ENCODE measurements at places on chromosomes 12 and 14. TPM values are rescaled to one million over a fixed set of nuclear protein-coding genes. Genes with fewer than 3 reads are reported as not detected.

- no peak overlapping the region for H3K4me3 ChIP-seq
- peaks cover 2% of the 10 kb centered on the region for H3K36me3 ChIP-seq
- DNase-seq = no peak
- peaks cover 5% of the 10 kb centered on the region for H3K27me3 ChIP-seq
These were observed 39.2 kb upstream of the DYRK2 start for GRCh38 chr12:67609226-67609870.

GRCh38 chr12:119661882-119662281, 6.1 kb upstream of the PRKAB1 start:
- no peak overlapping the region for H3K4me3 ChIP-seq
- H3K27me3 ChIP-seq = peaks cover 15% of the 10 kb centered on the region
- H3K36me3 ChIP-seq = no peaks in the 10 kb centered on the region
- H3K4me1 ChIP-seq = peaks cover 11% of the 10 kb centered on the region

DNA sequence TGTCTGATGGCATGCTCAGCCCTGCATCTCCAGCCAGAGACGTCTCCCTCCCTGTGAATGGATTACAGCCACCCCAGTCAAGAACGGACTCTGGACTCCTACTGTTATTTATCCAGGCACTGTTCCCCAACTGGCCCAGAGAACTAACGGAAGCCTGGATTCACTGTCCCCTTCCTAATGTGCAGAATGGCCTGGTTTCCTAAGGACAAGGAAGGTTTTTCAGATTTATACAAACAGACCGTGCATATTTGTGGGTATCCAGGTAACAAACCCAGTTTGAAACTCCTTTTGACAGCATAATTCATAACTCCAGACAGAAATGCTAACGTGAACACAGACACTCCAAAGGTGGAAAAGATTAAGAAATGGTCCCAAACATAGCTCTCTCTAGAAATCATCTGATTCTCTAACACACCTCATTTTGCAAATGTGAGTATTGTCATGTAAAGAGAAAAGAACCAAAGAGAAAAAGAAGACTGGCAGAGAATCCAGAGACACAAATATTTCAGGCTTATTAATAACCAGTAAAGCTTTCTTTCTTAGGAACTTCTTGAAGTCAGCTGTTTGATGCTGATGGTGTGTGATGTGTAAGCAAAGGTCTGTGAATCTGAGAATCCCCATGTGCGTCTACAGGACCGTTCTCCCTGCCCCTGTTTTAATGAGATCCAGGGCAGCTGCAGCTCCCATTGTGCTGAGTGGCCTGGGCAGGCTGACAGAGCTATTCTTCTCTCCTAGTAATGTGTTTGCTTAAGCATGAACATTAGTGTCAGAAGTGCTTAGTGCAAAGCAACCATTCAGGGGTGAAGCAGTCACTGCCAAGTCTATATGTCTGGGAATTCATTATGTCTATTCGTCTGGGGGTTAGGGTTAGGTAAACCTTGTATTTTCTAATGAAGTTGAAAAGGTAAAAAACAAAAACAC, 86.8 kb upstream of the HIF1A start:
- peaks cover 4% of the 10 kb centered on the region for H3K27me3 ChIP-seq
- H3K4me1 ChIP-seq = peaks cover 13% of the 10 kb centered on the region
- H3K4me3 ChIP-seq = no peak overlapping the region
- no peak overlapping the region for H3K27ac ChIP-seq
- H3K36me3 ChIP-seq = peaks cover 2% of the 10 kb centered on the region

DNA sequence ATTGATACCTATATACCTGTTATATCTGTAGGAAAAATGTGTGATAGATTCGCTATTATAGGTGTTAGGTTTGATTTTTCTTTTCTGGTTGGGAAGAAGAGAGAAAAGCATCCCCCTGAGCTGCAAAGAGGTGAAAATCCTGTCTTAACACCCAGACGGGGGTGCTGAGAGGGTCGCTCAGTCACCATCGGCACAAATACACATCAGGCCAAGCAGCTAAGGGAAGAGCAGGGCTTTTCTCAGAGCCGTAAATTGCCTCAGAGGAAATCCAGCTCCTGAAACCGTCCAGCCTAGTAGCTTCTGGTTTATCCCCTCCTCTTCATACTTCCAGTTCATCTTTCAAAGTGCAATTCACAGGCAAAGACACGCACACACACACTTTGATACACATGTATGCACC, 111.1 kb upstream of the OVCH1 start:
- H3K27ac ChIP-seq = no peak overlapping the region
- H3K4me3 ChIP-seq = no peak overlapping the region
- H3K36me3 ChIP-seq = no peaks in the 10 kb centered on the region

DNA sequence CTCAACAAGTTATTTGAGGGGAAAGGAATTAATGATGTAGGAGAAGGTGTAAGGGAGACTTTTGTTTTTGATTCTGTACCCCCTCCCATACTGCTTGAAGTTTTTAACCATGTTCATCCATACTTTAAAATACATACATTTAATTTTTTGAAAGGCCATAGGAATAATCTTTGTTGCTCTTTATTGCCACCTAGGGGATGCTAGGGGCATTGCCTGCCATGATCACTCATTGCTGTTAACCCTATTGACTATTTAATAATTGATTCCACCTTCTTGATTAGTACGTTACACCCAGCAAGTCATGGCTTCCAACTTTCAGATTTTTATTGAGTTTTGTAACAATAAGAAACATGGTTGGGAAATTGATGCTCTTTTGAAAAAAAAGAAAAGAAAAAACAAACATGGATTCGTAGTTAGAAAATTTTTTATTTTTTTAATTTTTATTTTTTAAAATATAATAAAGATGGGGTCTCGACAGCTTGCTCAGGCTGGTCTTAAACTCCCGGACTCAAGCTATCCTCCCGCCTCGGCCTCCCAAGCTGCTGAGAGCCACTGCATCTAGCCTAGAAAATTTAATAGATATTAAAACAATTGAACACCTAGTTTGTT, 8.5 kb upstream of the PRKAB1 start:
- no peak for DNase-seq
- H3K36me3 ChIP-seq = no peaks in the 10 kb centered on the region
- peaks cover 15% of the 10 kb centered on the region for H3K27me3 ChIP-seq

DNA sequence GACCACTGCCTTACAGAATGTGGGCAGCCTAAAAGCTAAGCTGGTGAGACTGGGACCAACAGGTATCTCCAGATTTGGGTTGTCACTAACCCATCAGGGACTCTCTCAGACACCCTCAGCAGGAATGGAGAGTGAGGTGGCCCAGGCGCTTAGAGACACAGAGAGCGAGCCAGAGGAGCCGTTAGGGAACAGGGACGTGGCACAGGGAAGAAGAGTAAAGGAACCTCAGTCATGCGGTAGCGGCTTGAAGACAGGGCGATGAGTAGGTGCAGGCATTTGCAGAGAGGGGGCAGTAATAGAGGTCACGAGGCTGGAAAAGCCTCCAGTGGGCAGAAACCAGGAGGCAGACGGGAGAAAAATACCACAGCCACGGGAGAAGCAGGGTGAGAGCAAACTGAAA, 158.0 kb upstream of the CCND2 start:
- H3K27me3 ChIP-seq = peaks cover 17% of the 10 kb centered on the region
- peaks cover 3% of the 10 kb centered on the region for H3K36me3 ChIP-seq
- no peak for DNase-seq
- H3K4me1 ChIP-seq = peaks cover 37% of the 10 kb centered on the region
- H3K27ac ChIP-seq = peak overlapping the region; percentile 80

DNA sequence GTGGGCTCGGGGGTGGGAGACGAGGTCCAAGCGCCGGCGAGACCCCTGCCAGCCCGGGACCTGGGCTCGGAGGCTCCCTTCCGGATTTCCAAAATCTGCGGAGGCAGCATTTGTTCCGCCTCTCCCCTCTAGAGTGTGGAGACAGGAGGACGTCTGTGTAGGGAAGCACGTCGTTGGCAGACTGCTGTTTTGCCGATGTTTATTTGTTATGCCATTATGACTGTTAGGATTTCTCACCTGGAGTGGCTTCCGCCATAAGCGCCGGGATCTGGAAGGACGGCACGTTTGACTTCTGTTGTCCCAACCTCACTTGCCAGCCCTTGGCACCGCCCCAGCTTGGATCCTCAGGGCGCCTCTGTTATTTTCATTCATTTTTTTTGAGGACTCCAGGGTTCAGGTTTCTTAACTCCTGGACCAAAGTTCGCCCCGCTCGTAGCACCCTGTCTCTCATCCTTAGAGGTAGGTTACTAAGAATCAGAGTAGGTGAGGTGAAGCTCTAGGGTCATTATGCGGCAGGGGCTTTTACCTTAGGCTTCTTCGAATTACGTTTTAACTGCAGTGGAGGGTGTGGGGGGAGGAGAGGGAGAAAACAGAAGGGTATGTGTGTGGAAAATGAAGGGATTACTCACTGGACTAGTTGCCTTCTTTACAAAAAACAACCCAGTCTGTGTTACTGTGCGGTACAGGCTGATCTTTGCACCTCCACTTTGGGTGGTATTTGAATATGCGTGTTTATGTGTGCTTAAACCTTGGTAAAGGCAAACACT, 547 bp upstream of the PYGL start:
- H3K4me3 ChIP-seq = peak overlapping the region; percentile 91
- H3K36me3 ChIP-seq = peaks cover 8% of the 10 kb centered on the region
- no peak for DNase-seq
- H3K4me1 ChIP-seq = peaks cover 7% of the 10 kb centered on the region

DNA sequence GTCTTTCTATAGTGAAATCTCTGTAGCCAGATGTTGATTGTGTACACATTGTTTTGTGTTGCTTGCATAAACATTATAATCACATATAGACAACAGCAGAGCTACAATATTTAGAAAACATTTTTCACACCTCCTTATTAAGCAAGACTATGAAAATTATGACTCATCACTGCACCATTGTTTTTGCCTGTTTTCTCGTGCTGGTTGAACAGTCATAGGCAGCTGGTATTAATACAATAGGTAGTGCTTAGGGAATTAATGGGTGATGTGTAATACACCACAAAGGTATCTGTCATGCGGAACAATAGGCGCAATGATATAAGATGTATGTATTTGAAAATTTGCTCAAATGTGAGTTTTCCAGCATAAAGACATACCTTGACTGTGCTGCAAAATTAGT, 449.3 kb downstream of the FOXG1 start:
- no peaks in the 10 kb centered on the region for H3K4me1 ChIP-seq
- no peak overlapping the region for H3K4me3 ChIP-seq
- H3K27me3 ChIP-seq = no peaks in the 10 kb centered on the region
- no peak overlapping the region for H3K27ac ChIP-seq

- H3K36me3 ChIP-seq = no peaks in the 10 kb centered on the region
- no peak overlapping the region for H3K27ac ChIP-seq
- no peaks in the 10 kb centered on the region for H3K27me3 ChIP-seq
- no peaks in the 10 kb centered on the region for H3K4me1 ChIP-seq
These were observed 144.7 kb downstream of the ADGRD1 start for GRCh38 chr12:131098178-131098981.

GRCh38 chr12:86597431-86597830, 341.2 kb upstream of the MGAT4C start:
- DNase-seq = no peak
- H3K27me3 ChIP-seq = no peaks in the 10 kb centered on the region
- H3K27ac ChIP-seq = no peak overlapping the region
- no peaks in the 10 kb centered on the region for H3K36me3 ChIP-seq
- no peaks in the 10 kb centered on the region for H3K4me1 ChIP-seq
- no peak overlapping the region for H3K4me3 ChIP-seq

DNA sequence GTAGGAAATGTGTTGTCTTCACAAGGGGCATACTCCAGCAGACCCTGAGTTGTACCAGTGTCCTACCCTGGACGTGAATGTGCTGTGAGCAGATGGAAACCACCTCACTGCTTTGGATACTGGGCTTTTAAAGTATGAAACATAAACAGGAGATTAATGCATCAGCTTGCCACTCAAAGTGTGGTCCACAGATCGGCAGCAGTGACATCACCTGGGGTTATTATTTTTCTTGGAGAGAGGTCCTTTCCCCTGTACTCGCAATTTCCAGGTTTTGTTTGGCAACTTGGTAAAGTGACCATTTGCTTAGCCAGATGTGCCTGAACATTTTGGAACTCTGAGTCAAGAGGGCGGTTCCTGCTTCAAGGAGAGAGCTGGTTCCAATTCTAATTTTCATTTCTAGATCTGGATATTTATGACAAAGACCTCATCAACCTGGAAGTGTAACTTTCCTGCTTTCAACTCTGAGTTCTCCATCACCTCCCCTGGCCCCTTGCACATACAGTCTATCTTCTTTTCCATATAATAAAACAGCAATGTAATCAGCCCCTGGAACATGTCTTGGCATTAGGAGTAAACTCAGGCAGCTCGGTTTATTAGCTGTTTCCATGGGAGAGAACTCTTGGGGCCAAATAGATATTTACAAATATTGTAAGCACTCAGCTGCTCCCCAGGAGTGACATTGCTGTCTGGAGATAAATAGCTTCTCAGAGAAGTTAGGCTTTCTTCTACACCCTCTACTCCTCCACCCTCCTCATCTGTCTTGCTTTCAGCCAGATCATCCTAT, 237.0 kb upstream of the TBX3 start:
- H3K4me1 ChIP-seq = no peaks in the 10 kb centered on the region
- no peaks in the 10 kb centered on the region for H3K27me3 ChIP-seq
- no peak overlapping the region for H3K27ac ChIP-seq
- DNase-seq = no peak

- no peak for DNase-seq
- H3K4me1 ChIP-seq = peaks cover 7% of the 10 kb centered on the region
- H3K27ac ChIP-seq = no peak overlapping the region
These were observed 21.7 kb upstream of the VRTN start for GRCh38 chr14:74326369-74327152.

DNA sequence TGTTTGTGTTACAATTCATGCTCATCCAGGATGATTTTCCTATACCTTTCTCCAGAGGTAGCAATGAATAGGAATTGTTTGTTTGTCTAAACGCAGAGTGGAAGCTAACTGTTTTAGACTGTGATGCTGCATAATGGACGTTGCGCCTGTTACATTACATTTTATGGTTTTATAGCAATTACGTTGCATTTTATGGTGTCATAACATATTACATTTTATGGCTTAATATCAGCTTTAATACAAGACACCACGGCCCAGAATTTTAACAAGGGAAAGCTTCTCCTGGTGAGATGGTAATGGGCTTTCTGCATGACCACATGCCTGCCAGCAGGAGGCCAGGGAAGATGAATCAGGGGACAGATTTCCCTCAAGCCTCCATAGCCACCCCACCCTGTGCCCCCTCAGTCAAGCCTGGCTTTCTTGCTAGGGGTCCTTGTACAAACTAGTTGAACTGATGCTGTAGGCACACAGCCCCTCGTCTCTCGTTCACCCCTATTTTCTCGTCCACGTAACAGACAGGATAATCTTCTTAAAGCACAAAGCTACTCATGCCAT, 56.5 kb downstream of the HSPB8 start:
- no peaks in the 10 kb centered on the region for H3K36me3 ChIP-seq
- no peaks in the 10 kb centered on the region for H3K4me1 ChIP-seq
- no peak overlapping the region for H3K4me3 ChIP-seq
- no peaks in the 10 kb centered on the region for H3K27me3 ChIP-seq
- H3K27ac ChIP-seq = no peak overlapping the region
- no peak for DNase-seq

Gene RNF34
- 63.8 TPM for total RNA-seq

Gene DCN
- total RNA-seq = not detected

Gene LMNTD1
- not detected for total RNA-seq
